ENCODE measurements at places on chromosomes 3 and 15.

DNA sequence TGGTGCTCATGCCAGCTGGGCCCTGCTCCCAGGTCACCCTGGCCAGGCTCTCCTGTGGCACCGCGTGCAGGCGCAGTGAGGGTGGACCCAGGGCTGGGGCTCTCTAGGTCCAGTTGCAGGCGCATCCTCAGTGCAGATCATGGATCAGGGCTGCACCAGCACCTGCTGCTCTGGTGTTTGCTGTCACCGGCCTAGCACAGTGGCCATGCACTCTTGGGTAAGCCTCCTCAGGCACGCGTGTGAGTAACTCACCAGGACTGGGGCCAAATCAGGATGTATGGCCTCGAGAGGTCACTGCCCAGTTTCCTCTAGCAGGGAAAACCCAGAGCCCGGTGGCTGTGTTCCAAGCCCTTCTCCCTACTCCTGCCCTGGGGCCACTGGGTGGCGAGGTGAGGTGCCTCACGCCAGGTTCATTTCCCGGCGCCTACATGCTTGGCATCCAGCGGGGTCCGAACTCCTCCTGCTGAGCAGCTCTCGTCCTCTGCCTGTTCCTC is 45.5 kb upstream of the SLC41A3 start:
- DNase-seq: peak; percentile 72

DNA sequence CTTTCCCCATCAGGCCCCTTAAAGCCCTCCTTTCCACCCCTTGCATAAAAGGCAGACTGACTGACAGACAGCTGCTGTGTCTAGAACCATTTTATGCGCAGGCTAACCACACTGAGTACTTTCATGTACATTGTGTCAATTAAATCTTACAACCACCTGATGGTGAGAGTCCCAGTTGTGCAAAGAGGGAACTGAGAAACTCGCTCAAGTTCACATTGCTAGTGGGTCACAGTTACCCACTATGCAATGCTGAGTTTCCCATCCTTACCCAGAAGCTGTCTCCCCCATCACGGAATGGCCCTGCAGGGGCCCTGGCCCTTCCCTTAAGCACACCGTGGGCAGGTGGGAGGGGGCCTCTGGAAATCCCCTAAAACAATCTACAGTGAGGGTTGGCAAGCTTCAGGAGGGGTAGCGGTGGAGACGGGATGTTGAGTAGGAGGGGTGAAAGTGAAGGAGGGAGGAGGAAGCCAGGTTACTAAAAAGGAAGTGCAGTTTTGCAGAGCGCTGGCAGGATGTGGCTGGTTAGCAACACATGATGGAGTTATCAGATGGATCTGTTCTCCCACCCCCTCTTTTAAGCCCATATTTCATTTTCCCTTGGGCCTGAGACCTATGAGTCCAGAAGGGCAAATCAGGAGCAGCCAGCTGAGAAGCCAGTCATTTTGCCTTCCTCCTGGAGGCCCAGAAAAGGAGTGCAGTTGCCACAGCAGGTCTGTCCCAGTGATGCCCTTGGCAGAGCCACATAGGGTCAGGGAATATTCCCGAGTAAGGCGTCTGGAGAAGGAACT is 30.0 kb downstream of the STARD5 start:
- no peak for DNase-seq

DNA sequence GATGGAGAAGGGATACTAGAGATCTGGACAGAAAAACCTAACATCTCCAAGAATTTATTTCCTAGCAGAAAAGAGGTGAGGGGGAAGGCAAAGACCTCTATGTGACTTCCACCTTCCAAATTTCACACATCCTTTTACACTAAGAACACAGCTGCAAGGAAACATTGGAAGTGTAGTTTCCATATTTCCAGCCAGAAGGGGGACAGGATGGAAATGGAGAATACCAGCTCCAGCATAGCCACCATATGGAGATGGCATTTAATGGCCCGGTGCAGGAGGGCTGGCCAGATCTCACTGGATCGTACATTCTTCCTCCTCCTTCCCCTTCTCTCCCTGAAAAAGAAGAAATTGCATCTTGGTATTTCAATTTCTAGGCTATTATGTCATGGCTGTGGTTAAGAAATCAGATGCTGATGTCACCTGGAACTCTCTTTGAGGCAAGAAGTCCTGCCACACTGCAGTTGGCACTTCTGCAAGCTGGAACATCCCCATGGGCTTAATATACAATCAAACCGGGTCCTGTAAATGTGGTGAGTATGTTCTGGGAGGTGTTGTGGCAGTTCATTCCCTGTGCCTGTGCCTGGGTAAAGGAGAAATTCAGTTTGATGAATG is 36.9 kb upstream of the TF start:
- DNase-seq: peak; percentile 14

DNA sequence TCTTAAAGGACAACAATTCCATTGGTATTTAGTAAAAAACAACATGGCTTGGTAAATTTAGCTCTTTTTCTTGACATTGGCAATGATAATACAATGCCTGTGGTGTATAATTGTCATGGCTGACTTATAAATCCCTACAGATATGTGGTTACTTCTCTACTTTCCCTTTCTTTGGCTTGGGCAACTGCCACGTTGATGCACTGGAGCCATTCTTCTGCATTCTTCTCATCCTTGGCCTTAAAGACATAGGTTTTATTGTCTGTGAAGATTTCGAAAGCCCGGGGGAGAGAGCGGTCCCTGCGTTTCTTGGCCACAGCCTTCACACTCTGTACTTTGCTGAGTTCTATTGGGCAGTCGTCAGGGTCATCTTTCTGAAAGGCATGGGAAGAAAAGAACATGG is 101.1 kb upstream of the CCNL1 start:
- DNase-seq: no peak

- no peak for DNase-seq
Measured at GRCh38 chr15:101342056-101342455, 47.0 kb upstream of the SNRPA1 start.

GRCh38 chr3:45547764-45548680 is 46.5 kb upstream of the LIMD1 start:
- no peak for DNase-seq

GRCh38 chr3:45037720-45038455 is 11.8 kb downstream of the CLEC3B start:
- DNase-seq: peak; percentile 94

DNA sequence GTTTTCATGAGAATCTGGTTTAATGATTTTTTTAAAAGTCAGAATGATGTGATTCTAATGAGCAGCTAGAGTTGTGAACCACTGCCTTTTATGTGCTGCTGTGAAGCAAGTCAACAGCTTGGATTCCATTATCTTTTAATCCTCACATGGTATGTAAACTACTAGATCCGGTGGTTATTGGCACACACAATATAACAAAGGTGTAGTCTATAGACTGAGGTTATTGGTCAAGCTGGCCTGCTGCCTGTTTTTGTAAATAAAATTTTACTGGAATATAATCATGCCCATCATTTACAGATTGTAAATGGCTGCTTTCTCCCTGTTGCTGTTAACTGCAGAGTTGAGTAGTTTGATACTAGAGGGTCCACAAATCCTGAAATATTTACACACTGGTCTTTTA is 103.1 kb downstream of the OTOL1 start:
- DNase-seq: no peak

DNA sequence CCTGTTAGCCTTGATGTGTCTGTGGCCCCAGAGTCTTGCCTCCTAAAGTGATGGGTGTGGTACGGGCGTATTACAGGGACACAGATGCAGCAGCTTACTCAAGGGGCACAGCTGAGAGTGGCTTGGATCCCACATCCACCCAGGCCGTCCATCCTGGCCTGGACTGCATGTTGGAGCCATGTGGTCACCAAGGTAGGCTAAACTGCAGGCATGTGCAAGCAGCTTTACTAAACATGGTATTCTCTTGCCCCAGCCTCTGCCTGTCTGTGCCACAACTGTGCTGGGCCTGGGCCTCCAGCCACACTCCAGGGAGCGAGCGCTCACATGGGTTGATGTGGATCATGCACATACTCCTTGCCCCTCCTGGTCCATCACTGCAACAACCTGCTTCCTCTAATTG is 6.1 kb upstream of the GPR62 start:
- DNase-seq: no peak

DNA sequence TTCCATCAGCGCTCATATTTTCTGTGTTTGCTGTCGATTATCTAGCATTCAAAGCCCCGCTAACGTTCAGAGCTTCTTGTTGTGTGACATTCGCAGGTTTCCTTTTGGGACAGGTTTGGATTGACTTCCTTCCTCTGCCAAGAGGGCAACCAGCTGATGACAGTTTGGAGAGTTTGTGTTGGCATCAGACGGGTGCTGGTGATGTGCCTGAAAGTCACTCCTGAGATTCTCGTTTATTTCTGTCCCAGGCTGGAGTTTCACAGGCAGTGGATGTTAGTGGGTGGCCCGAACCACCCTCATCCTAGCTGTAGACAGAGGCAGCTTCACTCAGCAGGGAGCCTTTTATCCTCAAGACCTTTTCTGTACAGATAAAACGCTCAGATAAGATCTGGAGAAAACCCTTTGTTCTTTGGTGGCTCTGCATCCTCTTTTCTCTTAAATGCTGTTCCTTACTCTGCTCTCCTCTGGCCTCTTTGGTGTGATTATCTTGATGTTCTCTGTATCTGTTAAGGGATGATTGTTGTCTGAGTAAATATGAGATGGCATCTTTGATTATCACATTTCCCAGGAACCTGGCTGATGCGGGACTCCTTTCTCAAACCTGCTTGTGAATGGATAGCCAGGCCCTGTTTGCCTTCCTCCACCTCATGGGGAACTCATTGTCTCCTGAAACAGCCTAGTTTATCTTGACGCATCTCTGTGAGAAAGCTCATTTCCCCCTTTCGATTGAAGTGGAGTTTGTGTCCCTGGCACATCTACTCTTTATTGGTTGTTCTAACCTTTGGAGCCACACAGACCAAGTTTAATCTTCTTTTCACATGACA is 35.9 kb downstream of the CGNL1 start:
- DNase-seq: no peak

GRCh38 chr3:58899159-58899952 is 150.5 kb downstream of the CFAP20DC start:
- DNase-seq: no peak

- DNase-seq: no peak
Measured at GRCh38 chr15:80202016-80202315, 49.2 kb downstream of the FAH start.

DNA sequence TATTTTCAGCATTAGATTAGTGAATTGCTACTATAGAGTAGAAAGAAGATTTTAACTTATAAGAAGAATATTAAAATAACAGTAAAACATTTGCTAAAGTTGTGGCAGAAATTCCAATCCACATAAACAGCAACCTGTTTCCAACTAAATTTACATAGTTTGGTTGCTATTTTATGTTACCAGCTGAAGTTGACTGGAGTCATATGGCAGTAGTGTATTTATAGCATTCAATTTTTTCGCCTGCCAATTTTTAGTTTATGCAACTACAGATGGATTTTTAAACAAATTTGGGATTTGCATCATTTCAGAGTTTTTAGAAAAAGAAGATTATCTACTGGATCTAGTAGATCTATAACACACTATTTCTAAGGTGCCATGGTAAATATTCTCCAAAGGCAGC is 332.5 kb upstream of the BCHE start:
- no peak for DNase-seq

DNA sequence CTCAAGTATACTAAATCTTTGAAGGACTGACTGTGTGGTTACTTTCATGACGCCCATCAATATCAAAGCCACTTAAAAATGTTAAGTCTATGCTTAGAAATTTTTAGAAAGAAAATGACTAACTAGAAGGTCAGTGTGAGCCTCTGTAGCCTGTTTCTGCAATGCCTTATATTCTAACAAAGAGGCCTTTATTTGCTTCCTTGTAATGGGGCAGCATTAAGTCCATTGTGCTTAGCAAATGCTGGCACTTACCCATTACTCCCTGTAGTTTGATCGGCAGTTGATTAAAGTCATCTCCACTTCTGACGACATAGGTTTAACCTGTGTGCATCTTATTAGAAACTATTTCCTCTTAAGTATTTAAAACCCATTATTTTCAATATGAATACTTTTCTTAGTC is 91.6 kb upstream of the FAM98B start:
- no peak for DNase-seq

DNA sequence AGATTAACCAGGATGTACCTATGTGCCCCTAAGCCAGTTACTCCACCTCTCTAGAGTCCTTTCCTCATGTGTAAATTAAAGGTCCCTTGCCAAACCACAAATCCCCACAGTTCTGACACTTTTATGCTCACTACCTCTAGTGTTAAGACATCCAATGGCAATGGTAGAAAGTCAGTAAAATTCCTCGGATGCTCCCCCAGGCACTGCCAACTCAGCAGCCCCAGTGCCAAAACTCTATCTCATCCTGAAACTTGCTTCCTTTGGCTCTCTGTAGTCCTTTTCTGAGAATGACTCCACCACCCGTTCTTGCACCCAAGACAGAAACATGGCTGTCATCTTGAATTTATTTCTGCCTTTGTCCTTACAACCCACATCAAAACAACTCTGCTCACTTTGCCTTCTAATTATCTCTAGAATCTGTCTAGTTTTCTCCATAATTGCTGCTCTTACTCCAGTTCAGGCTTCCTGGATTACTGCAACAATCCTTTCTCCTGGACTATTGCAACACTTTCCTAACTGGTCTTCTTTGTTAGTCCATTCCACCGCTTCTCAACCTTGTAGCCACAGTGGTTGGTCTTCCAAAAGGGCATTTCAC is 41.6 kb downstream of the MB21D2 start:
- no peak for DNase-seq

Measured in HT-29 (cell line).